RKO (cell line): ENCODE measurements at places on chromosomes 7 and 10.

DNA sequence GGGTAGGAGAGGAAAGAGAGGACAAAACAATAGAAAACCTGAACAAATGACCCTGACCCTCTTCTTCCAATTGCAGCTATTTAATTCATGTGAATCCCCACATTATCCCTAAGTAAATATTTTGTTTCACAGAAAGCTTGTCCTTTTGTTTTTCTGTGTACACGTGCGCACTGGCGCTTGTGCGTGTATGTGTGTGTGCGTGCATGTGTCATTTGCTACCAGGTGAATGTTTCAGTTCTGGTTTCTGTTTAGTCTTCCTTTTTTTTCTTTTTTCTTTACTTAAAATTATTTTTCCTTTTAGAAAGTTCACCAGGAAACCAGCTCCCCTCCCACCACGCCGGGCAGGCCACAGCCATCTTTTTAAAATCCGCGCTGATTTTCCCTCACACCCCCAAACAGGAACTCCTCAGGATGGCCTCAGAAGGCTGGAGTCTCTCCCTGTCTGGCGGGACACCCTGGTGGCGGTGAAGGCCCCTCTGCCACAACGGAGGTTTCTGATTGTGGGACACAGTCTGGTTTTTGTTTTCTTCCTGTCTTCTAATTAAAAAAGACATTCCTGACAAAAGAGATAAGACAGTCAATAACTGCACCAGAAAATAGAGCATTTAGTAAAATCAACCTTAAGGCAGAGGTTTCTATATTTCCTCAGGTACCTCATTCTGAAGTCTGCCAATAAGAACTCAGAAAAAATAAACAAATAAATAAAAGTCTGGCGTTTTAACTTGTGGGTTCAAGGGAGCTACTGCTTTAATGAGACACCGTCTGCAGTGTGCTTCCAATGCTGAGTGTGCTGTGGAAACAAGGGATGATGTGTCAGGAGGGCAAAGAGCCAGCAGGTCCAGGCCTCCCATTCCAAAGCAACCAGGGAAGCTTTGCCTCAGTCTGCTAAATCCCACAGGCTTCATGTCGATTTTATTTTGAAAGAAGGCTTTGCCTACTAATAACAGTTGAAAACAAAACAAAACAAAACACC, 17.4 kb downstream of the IRF5 start:
- DNase-seq, result no peak

DNA sequence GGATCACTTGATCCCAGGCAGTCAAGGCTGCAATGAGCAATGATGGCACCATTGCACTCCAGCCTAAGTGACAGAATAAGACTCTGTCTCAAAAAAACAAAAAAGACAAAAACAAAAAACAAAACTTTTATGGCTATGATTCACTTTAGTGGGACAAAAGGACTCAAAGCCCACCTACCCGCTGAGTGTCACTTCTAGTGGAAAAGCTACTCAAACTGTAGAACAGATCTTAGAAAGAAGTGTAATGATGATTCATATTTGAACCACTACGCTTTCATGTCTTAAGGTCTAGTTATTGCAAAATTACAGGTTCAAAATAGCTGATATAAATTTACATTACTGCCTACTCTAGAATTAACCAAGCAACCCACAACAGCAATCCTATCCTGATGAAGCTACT, 47.1 kb upstream of the OTUD1 start:
- DNase-seq, result no peak

DNA sequence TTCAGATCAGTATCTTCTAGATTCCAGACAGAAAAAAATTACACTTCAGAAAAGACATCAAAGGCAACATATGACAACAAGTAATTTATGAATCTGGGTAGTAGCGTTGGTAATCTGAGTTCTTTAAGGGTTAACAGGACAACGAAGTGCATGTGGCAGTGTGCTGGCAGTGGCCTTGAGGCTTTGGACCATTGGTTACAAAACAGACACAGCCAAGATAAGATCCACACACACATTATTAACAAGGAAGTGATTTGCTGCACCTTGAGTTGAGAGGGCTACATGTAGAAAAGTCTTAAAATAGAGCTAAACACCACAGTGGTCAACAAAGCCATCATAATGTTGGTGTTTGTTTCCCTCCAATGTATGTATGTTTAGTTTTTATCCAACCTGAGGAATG, 40.6 kb downstream of the AKR1D1 start:
- DNase-seq, result no peak

GRCh38 chr7:127792528-127793342, 140.7 kb downstream of the SND1 start:
- peak; percentile 51 for DNase-seq

GRCh38 chr7:98655611-98656010, 38.5 kb downstream of the NPTX2 start:
- DNase-seq, result no peak

- no peak for DNase-seq
Observed at GRCh38 chr10:2972810-2973209, 94.5 kb upstream of the PFKP start.

DNA sequence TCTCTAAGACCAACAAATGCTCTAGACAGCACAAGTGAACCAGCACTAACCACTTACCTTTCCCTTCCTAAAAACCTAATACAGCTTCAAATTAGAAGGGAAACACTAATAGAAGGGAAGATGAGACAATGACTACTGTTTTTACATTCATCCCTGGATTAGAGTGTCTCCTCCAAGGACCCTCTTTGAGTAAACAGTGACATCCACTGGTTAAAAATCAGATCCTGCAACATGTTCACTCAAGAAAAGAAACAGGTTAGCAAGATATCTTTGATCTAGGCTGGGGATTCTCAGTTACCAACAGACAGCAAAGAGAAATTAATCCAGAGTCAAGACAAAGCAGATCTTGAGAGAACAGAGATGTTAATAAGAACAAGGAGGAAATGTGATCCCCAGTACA, 177.7 kb upstream of the GHITM start:
- no peak for DNase-seq

DNA sequence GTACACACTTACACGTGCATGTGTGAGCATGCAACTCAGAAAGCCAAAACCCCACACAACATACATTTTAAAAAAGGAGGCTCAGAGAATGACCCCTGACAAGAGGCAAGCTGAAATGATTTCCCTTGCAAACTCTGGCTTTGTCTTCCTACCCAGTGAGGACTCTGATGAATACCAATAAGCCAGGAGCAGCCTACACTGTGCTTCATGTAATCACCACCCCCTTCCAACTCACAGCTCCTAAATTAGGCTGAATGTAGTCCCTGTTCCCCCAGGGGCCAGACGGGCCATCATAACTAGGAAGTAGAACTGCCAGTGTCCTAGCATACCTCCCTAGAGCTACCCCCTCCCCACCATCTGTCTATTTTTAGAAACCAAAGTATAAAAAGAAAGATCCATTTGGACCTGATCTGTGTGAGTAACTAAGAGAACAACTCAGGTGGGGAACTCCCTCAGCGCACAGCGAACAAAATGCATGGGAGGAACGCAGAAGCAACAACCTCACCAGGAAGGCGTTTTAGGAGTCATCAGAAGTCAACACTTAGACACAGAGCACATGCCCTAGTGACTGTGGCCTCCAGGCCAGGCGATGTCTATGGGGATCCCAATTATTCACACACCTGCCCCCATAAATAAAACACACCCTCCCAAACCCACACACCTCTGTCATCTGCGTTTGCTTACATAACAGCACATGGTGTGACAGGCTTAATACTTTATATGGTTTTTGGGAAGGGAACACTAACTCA, 1.9 kb downstream of the DGKI start:
- no peak for DNase-seq

GRCh38 chr7:17437586-17437985, 139.1 kb downstream of the AHR start:
- no peak for DNase-seq

DNA sequence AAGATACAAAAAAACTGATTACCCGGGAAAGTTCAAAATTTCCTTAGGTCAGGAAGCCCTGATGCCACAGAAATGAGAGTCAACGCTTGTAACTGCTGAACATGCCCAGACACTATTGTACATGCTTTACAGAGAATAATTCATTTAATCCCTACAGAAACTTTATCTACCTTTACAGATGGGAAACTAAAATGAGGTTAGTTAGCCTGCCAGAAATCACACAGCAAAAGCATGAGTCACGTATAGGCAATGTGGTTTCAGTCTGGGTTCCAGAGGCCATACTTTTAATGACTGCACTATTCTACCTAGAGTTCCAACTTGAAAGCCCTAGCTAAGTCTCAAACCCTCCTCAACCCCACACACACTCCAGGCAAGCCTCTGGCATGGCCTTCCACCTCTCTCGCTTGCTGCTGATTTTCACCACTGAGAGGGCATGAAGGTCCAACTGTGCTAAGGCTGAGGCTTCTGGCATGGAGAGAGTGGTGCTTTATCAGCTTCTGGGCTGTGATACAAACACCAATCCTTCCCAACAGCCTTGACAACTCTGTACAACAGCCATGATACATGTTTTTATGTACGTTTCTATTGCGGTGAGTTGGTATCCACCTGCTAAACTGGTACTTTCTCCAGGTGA, 1011.2 kb upstream of the GHITM start:
- no peak for DNase-seq

DNA sequence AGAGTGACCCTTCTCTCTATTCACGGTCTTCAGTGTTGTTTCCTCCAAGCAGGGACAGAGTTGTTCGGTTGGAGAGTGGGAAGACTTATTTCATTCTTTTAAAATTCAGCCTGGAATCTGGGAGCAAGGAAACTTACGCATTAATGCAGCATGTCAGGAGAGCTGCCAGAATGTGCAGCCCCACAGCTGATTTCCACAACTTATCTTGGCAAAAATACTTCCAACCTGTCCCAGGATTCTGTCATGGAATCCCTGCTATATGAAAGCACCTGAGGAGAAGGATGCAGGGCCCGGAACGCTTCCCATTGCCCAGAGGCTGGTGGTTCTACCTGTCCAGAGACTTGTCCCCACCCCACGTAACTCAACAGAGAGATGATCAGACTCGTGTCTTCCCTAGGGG, 86.9 kb upstream of the MKI67 start:
- no peak for DNase-seq

- DNase-seq, result no peak
Observed at GRCh38 chr10:69464801-69465401, 13.6 kb downstream of the TSPAN15 start.

DNA sequence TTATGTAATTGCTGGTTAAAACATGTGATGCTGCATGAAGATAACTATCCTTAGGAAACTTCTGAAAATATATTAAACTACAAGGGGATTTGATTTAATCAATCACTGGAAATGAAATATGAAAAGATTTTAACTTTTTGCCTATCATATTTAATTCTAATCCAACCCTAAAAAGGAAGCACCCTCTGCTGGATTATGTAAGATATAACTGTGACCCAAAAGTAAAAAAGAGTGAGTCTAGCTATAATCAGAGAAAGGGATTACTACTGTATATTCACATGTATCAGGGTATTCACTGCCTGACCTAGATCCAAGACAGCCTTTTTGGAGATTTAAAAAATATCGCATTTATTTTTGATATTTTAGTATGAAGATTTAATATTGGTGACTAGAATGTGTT, 295.5 kb downstream of the MDFIC start:
- DNase-seq, result peak; percentile 18

DNA sequence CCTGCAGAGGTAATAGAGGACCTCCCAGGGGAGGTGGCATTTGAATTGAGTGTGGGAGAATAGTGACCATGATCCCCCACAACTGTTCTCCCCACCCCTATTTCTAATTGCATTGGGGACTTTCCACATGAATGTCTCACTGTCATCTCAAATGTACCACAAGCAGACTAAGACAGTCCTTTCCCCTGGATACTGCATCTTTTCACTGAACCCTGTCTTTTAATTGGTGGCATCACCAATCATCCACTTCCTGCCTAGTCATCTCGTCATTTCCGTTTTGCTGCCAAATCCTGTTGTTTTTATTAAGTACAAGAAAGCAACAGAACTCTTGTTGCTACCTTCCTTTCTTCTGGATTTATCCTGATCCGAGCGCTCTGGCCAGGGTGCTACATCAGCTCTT, 120.3 kb downstream of the NRP1 start:
- DNase-seq, result no peak

DNA sequence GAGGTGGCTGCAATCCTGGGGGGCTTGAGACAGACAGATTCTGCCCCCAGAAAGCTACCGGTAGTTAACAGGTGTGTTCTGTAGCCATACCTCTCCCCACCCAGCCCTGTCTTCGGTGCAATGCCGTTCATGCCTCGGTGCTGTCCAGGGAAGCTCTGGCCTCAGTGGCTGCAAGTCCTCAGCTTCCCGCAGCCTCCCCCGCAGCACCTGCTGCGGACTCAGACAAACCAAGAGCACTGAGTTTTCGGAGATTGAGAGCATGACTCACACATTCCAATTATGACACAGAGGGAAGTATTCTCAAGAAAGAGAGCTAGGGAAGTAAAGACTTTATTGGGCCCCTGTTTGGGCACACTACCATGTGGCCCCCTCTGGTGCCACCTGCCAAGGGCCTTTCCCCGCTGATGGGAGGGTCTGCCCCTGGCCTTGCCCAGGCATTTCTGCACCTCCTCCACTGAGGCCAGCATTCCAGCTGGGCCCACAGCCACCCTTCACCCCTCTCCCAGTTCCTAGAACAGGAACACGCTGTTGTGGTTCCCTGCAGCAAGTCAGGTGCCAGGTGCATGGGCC, 30.2 kb upstream of the EZH2 start:
- DNase-seq, result peak; percentile 93

DNA sequence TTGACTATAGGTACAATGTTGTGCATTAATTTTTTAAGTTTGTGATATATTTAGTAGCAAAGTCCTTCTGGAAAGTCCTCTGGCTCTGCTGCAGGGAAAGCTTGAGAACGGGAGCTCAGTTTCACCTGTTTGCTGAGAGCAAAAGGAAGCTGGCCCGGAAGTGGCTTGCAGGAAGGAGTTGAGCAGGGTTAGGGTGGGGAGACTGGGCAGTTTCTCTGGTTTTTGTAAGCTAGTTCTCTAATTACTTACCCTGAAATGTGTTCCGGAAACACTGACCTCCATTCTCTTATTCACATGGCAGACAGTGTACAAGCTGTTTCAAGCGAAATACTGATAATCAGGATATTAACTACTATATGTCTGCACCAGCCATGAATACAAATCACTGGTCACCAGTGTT, 22.3 kb downstream of the MAP3K8 start:
- DNase-seq, result no peak

GRCh38 chr10:125017547-125018298, 75.8 kb downstream of the ZRANB1 start:
- DNase-seq, result no peak

- no peak for DNase-seq
Observed at GRCh38 chr7:45068236-45069023, 20.3 kb downstream of the NACAD start.

DNA sequence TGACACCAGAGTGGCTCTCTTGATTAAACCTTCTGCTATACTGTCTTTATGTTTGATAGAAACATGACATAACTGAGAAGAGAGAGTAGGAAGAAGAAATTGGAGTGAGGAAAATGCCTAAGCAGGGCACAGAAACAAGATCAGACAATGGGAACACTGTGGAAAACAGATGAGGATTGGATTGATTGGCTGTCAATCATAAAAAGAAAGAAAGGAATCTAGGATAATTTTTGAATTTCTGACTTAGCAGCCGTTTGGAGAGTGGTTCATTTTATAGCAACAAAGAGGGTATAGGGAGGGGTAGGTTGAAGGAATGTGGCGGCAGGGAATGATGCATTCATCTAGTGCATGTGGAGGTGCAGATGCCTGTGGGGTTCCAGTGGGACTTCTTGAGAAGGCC, 7.8 kb downstream of the TEX47 start:
- no peak for DNase-seq
